Astrocyte of the hippocampus (primary cell): ENCODE measurements at places on chromosomes 6 and 20.

- no peak for DNase-seq
These were observed 18.6 kb upstream of the COL12A1 start for GRCh38 chr6:75224303-75224926.

GRCh38 chr6:701215-701614 lies 8.3 kb upstream of the EXOC2 start:
- DNase-seq = no peak

DNA sequence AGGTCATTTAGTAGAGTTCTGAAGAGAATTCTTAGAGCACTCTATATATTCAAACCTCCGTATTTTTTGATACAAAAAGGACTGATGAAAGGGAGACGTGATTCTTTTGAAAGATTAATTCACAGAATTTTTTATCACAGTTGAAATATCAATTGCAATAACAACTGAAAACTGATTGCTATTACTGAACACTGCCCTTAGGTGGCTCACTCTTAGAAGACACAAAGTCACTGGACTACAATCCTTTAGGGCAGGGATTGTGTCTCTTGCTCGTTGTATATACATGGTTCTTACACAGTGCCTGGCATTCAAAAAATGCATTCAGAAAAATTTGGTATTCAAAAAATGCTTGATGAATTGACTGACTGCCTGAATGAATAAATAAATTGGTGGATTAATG lies 17.1 kb upstream of the CALHM6 start:
- DNase-seq = peak; percentile 48

DNA sequence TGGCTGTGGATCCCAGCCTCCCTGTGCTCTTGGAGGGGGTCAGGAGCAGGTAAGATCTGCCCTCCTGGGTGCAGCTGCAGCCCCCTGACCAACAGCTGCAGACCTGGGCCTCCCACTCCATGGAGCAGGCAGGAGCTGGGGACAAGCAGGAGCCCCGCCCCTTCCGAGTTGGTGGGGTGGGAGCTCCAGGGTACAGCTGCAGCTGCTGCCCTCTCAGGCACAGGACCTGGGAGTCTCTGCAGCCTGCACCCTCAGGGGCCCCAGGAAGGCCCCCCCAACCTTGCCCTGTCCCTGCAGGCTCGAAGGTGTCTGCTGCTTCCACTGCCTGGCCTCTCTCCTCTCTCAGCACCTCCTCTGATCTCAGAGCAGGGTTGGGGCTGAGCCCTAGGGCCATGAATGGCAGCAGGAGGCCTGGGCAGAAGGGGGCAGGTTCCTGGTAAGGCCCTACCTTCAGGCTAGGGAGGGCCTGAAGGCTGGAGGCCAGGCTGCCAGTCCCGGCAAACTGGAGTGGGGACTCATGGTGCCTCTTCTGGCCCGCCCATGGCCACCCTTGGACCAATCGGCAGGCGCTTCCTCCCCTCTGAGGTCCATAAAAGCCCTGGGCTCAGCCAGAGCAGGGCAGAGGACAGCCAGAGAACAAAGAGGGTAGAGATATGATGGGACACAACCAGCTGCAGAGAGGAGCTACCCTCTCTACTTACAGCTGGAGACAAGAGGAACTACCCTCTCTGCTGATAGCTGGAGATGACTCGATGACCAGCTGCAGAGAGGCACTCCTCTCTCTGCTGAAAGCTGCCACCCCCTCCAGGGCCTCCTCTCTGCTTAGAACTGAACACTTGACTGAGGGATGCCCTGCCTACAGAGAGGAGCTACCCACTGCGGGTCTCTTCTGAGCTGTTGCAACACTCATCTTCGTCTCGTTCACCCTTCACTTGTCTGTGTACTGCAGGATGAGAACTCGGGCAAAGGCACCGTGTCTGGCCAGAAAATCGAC lies 7.8 kb upstream of the PACSIN1 start:
- DNase-seq = no peak

- no peak for DNase-seq
These were observed 21.7 kb upstream of the MYT1 start for GRCh38 chr20:64142590-64142989.

GRCh38 chr6:111849298-111849697 lies 24.0 kb downstream of the FYN start:
- DNase-seq = no peak

- DNase-seq = no peak
These were observed 12.7 kb downstream of the ELOVL5 start for GRCh38 chr6:53336070-53336469.

GRCh38 chr6:132742495-132742894 lies 15.2 kb downstream of the VNN2 start:
- no peak for DNase-seq

GRCh38 chr20:38830356-38830755 lies 24.9 kb downstream of the PPP1R16B start:
- no peak for DNase-seq

DNA sequence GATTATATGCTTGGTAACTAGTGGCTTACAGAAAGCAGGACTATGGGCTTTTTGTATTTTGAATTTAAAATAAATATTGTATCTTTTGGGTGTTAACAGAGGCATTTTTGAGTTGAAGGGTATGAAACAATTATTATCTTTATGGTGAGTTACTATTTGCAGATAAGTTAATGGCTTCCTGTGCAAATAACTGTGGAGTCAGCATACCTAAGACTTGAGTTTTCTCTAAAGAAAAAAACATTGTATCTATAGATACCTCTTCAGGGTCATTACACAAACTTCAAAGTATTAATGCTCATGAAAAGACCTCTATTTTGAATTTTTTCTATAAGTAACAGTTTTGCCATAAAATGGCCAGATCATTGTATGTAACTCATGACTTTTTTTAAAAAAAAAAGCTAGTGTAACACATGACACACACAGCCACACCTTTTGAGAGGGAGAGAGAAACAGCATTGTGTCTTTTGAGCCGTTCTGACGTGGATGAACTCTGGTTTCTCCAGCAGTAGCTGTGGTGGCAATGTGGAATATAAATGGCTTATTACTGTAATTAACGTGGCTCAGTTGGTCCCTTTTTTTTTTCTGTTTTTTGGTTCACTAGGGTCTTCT lies 36.3 kb downstream of the PLEKHG1 start:
- no peak for DNase-seq

DNA sequence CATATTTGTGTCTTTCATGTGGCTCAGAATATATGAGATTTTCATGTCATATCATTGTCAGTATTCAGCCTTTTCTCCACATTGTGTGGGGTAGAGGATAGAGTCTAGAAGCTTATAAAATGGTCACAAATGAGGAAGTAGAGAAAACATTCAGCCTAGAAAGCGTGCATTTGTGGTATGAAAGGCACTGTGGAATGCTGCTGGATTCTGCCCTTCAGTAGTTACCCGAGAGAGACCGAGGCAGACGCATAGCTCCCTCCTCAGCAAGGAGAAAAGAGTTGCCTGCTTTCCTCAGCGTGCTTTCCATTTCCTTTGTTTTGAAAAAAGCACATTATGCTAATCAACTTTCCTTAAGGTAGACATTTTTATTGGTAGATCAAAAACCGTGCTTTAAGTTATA lies 28.7 kb downstream of the MYB start:
- DNase-seq = peak; percentile 55
